ENCODE measurements at places on chromosomes 12 and 14.

- no peak for DNase-seq
Observed at GRCh38 chr12:102334765-102335164, 137.1 kb upstream of the PMCH start.

GRCh38 chr12:11563785-11564739 is 85.4 kb upstream of the ETV6 start:
- DNase-seq = no peak

- no peak for DNase-seq
Observed at GRCh38 chr12:100265732-100266584, 921 bp downstream of the DEPDC4 start.

GRCh38 chr12:131613678-131614077 is 97.2 kb upstream of the SFSWAP start:
- DNase-seq = no peak

DNA sequence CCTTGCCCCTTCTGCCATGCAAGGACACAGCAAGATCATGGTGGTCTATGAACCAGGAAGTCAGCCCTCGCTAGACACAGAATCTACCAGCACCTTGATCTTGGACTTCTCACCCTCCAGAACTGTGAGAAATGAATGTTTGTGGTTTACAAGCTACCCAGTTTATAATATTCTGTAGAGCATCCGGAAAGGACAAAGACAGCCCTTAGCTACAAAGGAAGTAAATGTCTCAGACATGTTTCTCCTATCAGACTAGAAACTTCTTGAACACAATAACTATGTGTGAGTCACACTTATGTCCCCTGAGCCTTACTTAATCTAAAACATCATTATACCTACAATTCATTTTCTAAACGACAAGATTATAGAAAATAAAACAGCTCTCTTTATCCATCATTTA is 176.7 kb downstream of the KLHL28 start:
- no peak for DNase-seq

DNA sequence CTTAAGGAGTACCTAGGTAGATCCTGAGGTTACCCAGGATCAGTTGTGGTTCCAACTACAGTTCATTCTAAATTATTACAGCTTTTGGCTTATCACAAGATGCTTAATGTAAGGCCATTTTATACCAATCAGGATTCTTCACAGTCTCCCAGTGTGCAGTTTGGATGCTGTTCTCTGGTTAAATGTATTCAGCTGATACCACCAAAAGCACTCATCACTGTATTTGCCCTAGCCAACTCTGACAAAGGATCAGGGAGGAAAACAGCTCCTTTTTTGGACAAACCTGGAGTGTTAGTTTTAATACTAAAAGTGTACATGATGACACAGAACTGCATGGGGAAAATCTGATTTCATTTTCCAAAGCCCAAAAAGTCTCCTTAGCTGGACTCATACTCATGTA is 19.5 kb downstream of the DMAC2L start:
- DNase-seq = no peak

DNA sequence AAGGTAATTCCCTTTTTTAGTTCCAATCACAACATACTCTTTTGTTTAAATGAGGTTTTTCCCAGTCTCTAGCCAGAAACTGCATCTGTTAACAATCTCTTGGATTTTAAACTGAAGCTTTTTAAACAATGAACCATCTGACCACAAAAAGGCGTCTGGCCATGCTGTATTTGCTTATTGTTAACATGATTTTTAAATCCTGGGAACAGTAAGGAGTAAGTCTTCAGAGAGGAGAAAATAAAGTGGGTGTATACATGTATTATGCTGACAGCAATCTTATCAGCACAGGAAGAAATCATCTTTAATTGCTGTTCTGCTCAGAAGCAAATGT is 106.2 kb downstream of the DAAM1 start:
- no peak for DNase-seq

DNA sequence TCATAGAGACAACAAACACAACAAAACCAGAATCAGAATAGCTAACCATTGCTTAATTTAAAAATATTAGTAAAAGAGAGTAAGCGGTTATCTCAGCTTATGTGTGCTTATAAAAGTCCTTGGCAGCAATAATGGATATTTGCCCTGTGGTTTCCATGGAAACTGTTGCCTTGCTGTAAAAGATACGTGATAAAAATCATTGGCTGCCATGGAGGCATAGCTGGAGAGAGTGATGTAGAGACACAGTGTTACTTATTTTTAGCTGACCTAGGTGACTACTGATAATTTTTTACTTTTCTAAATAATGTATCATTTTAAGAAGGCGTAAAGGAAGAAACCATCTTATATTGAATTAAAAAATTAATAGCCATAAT is 92.9 kb downstream of the ERC1 start:
- DNase-seq = no peak

DNA sequence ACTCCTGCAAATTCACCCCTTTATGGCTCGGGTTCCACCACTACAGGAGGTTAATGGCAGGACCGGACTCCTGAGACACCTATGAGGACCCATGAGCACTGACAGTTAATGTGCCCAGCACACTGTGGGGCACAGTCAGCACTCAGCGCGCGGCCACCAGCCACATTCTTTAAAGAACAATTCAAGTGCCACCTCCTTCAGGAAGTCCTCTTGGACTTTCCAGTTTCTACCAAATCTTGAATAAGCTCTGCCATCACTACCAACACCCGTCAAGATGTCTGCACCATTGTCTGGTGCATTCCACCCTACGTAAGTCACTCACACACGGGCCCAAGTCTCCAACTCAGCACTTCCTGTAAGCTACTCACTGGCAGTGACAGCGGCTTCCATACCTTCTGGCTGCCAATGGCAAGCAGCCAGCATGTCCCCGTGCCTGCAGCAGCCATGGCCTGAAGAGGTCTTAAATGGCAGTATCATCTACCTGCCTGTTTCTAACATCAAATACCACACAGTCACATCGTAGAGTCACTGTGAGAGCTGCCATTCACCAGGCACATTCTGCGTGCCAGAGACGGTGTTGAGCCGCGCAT is 48.5 kb downstream of the CDC42BPB start:
- no peak for DNase-seq

Data from T47D (cell line).